Stimulated activated CD4-positive, alpha-beta T cell treated with anti-CD3 and anti-CD28 coated beads, Interleukin-12 subunit alpha, Interleukin-12 subunit beta, amount 100 ng/mL, for 48 hours (primary cell): ENCODE measurements at places on chromosomes 4 and X.

GRCh38 chr4:99301376-99302164 is 10.8 kb upstream of the ADH1A start:
- no peak for DNase-seq

DNA sequence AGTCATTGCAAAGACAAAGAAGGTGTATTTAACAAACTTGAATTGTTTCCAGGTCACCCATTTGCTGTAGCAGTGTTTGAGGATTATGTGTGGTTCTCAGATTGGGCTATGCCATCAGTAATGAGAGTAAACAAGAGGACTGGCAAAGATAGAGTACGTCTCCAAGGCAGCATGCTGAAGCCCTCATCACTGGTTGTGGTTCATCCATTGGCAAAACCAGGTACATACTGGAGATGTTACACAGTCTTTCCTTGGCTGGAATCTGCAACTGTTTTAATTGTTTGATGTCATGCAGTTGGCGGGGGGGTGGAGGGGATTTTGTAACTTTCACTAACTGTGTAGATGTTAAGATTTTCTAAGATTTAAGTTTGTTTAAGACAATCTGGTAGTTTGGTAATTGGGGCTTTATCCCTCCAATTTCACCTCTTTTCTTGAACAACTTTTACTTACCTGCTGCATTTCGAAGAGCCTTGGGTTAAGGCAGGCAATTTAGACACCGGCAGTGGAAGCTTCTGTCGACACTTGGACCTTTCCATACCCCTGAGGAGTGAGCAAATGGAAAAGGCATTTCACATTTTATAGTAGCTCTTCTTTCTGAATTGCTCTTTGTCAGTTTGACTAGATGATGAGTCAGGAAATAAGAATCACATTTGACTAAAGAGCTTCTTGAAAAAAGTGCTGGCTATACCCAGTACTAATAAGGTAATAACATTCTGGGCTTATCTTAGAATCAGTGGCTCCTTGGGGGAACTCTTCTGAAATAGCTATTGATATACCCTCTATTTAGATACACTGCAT is 67.4 kb downstream of the EGF start:
- no peak for DNase-seq

DNA sequence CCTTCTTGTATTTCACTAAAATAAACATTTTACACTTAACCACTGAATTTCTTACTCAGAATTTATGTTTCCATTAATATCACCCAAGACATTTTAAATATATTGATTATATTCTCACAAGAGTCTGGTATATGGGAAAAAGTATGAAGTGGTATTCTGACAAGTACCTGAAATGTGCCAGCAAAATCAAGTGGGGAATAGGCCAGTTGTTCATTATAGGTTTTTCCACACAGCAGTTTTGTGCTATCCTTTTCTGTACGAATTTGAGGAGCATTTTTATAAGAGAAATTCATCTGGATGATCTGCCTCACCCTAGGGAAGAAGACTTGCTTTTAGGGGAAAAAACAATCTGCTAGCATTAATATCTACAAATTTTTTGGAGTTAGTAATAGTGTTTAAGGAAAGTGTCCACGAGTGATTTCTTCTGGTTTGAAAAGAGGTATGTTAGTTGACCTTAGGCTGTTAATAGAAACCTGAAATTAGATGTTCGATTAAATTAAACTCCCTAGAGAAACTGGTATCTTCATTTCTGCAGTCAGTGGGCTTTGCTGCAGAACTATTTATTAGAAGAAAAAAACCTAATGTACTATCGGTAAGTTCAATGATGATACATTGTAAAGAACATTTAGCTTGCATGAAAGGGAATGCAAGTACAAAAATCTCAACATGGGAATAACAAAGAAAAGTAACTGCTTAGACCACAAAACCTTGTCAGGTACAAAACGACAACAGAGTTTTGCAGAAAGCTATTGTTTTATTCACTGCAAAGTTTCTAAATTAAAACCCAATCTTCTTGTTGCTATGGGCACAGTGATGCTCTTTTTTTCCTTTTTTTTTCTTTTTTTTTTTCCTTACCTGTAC is 1.8 kb downstream of the KLF3 start:
- DNase-seq: no peak

DNA sequence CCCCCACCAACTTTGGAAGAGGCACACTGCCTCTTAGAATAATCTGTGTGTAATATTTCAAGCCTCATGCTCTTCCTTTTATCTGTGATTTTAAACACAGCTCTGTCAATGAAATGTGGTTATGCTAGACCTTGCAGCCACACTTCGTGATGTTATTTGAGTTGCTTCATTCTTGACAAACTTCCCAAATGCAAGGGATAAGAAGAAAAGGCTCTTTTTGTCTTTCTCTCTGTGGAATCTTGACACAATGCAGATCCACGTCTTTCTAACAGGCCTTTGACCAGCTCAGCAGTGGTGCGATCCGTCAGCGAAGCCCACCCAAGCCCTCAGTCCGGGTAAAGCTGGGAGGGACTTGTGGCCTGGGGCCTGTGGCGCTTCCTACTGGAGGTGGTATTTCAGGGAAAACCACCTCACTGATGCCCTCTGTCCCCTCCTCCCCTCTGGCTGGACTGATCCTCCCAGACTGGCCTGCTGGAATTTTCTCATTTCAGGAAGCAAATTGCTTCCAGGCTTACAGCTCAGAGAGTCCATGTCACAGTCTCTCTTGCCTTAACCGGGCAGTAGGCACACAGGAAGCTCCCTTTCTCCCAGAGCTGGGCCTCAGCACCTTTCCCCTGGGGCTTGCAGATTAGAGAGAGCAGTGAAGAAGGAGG is 19.5 kb upstream of the CCKAR start:
- no peak for DNase-seq

DNA sequence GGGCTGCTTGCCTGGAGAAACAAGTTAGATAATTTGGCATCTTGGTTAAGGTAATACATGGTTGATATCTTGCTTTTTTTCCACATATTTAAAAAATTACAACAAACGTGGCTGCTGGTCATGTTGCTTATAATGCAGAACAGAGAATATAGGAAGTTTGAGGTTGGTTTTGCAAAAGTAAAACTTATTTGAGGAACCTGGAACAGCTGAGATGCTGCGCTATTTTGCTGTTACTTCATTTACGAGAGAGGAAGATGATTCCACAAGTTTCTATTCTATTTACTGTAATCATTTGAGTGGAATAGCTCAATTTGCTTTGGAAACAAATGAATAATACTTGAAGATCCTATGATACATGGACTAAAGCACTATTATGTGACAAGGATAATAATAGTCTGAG is 118.9 kb downstream of the TMA16 start:
- DNase-seq: no peak

GRCh38 chr4:185106353-185106752 is 36.7 kb upstream of the SLC25A4 start:
- no peak for DNase-seq

DNA sequence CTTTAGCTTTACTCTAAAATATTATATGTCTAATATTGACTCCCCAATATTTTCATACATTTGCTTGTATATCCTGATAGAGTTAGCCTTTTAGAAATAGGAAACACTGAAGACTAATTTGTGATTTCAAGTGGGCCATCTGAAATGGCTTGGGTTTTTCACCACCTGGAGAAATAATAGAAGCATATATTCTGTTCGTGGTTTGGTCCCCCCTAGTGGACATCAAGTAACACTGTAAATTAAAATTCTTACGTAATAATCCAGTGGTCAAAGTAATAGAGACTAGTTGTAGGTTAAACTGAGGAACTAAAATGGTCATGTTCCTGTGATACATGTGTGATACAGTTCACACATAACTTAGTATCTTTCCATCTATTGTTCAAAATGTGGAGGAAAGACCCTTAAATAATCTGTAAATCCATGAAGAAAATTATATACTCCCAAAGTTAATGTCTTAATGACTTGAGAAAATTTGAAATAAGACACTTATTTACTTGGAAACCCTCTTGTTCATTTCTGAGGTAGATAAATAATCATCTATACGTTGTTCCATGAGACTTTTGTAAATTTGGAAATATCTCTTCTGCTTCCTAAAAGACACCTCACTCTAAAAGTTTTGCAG is 79.8 kb upstream of the SMARCAD1 start:
- no peak for DNase-seq

- DNase-seq: no peak
These were observed 112.9 kb downstream of the MBNL3 start for GRCh38 chrX:132375941-132376340.

GRCh38 chr4:158179465-158179864 is 6.6 kb upstream of the GASK1B start:
- DNase-seq: no peak

GRCh38 chrX:10903523-10903922 is 207.6 kb upstream of the HCCS start:
- DNase-seq: no peak

DNA sequence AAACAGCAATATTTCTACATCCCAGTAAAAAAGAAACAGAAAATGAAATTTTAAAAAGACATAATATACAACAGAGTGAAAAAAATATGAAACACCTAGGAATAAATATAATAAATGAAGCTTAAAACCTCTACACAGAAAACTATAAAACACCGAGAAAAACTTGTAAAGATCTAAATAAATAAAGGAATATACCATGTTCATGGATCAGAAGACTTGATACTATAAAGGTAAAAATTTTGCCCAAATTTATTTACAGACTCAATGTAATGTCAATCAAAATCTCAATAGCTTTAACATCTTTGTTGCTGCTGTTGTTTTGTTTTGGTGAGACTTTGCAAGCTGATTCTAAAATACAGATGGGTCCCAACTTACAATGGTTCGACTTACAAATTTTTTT is 5.7 kb downstream of the TBC1D9 start:
- DNase-seq: no peak

DNA sequence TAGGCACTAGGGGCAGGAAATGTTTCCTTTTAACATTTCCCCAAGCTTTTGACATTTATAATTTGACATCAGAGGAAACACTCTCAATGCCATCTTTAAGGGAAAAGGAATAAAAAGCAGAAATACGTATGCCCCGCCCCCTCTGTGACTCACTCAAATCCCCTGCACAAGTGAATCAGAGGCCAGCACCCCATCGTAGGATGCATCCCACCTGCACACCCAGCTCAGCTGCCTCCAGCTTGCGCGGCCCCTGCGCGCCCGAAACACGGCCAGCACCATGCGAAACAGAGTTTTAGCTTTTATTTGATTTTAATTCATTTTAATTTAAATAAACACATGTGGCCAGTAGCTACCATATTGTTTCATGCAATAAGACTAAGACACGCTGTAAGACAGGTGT is 29.5 kb downstream of the ABLIM2 start:
- DNase-seq: no peak

GRCh38 chrX:99572711-99573110 is 837.4 kb downstream of the PCDH19 start:
- DNase-seq: no peak

DNA sequence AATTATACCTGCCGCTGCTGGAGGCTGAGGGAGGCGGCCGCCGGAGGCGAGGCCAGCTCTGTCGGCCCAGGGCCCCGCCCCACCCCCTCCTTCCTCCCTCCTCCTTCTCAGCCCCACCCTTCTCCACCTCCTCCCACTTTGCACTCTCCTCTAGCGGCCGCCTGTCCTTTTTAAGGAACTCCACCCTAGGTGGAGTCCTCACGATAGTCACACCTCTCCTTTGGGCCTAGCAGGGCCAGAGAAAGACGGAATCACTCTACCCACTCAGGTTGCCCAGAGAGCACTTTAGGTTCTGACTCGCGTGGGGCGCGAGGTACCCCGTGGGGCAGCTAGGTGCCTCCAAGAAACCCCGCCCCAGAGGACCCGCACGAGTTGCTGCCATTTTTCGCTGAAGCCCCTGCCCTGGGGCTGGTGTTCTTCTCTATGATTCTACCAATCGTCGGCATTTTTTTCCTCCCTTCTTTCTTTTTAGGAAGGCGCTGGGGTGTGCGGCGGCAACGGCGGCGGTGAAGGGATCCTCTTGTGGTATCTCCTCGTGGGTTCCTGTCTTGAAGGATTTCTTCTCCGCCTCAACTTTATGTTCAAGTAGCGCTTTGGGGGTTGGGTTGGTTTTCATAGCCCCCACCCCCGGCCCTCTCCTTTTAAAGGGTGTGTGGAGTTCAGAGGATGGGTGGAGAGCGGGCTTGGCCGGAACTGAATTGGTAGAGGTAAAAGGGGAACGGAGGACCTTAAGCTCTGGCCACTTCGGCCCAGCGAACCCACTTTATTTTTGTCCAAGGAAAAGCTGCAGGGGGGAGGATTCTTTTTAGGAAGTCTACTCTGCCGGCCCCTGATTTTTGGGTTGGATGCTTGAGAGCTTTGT is at the start of gene KLF8:
KLF8 (plus strand) TSS at position 136 of the 862 bp plus-strand sequence. CDS start 979 bp downstream, outside the sequence.
- DNase-seq: peak; percentile 20

DNA sequence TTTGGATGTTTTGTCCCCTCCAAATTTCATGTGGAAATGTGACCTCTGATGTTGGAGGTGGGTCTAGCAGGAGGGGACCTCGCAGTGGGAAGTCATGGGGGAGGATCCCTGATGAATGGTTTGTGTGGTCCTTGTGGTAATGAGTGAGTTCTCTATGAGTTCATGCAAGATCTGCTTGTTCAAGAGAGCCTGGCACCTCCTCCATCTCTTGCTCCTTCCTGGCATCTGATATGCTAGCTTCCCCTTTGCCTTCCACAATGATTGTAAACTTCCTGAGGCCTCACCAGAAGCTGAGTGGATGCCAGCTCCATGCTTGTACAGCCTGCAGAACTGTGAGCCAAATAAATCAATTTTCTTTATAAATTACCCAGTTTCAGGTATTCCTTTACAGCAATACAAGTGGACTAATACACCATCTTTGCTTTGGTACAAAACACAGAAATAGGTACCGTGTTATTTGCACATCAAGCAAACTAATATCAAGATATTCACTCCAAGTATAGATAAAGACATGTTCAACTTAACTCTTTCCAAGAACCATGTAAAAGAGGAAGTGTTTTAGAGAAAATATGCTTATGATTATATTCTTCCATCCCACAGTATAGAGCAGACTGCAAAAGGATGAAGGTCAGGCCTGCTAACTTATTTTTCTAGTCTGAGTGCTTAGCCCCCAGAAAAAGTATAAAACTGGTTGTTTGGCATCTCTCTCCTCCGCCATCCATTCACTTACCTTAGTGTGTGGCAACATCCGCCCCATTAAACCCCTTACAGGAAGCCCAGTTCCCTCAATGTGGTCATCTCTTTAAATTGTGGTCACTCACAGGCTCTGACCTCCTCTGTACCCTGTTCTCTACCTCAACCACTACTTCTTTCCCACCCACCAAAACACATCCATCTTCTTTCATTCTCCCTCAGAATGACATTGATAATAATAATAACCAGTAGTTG is 6.7 kb downstream of the ARAP2 start:
- DNase-seq: no peak

DNA sequence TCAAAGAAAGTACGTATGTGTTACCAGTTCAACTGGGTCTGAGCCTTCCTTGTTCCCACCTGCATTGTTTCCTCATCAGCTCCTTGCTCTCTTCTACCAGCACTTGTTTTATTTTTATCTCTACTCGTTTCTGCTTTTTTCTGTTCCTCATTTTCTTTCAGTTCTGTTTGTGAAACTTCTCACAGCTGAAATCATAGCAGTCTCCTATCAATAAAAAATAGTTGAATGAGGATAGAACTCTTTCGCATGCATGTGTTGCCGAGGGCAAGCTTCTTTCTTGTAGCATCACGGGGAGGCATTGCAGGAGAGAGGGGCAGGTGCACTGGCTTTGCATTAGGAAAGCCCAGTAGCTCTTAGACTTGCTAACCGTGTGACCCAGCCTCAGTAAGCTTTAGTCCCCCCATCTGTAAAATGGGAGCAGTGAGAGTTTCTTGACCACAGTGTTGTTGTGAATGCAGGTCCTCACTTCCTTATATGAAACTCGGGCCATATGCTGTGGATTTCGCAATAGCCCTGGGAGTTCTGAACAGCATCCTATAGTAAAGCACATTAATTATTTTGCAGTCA is 24.7 kb downstream of the OFD1 start:
- no peak for DNase-seq
